Right lung (tissue), 10 donors: ENCODE measurements at places on chromosomes 13 and 19.

- DNase-seq: no peak
Observed at GRCh38 chr19:38684078-38684861, 36.8 kb downstream of the ACTN4 start.

DNA sequence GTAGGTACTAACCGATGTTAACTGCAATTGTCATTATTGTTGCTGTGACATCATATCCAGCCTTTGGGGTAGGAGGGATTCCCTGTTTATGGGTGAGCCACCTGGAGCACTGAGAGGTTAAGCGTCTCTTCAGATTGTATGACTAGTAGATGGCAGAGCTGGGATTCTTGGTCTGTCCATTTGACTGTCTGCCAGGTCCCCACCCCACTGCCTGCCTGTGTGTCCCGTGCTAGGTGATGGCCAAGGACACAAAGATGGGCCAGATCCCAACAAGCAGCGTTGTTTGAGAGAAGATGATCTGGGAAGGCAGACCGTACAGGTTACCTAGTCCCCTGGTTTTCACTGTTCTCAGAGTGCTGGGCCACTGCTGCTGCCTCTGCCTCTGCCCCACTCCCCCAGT is 16.6 kb downstream of the PPP2R1A start:
- no peak for DNase-seq

GRCh38 chr19:33302974-33303790 is 848 bp upstream of the CEBPA start:
- DNase-seq: no peak

GRCh38 chr13:54845351-54845965 is 1816.8 kb downstream of the OLFM4 start:
- no peak for DNase-seq

DNA sequence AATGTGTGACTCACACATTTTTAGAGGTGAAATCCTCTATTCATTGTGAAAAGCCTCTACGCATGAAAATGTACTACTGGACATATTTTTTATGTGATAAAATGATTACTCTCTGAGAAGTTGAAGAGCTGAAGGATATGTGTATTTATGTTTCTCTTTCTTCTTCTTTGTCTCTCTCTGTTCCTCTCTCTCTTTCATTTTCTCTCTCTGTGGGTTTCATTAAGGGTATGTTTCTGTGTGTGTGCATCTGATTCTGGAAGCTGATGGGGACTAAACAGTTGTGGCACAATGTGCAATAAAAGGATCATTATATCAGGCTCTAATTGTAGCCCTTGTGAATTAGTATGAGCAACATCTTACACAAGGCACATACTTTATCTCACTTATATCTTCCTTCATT is 867.7 kb downstream of the PCDH9 start:
- no peak for DNase-seq

DNA sequence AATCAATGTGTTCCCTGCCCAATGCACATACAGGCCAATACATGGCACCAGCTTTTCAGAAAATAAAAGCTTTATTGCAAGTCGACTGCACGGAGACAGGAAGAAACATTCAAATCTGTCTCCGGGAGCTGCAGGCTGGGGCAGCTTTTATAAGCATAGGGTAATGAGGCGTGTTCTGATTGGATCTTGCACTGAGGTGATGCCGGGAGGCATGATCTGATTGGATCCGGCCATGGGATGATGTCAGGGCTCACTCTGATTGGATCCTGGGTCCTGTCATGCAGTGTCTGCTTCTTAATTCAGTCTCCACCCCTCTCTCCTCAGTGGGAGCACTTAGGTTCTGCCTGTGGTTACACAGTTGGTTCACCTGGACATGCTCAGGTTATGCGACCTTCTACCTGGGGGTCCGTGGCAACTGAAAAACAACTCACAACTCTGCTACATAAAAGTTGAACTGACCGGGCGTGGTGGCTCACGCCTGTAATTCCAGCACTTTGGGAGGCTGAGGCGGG is 11.8 kb upstream of the FBN3 start:
- no peak for DNase-seq
